ENCODE measurements at places on chromosomes 7 and 10.

GRCh38 chr7:149147752-149148653, 750 bp downstream of the ZNF398 start:
- DNase-seq, result peak; percentile 69

DNA sequence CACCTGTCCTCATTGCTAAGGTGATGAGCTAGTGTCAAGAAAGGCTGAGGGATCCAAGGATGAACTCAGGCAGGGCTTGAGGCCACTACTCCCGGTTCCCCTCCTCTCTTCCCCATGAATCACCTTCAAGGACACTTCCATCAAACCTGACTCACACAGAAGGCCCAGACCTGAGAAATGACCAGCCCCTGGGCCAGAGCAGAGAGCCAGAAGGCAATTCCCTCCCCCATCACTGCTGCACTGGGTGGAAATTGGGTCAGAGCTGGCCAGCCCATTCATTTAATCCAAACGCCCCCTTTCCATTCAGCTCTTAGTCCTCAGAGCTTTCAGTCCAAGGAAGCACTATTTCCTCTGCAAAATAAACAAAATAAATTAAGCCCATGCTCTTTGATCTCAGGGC, 182.0 kb downstream of the KCNMA1 start:
- no peak for DNase-seq

DNA sequence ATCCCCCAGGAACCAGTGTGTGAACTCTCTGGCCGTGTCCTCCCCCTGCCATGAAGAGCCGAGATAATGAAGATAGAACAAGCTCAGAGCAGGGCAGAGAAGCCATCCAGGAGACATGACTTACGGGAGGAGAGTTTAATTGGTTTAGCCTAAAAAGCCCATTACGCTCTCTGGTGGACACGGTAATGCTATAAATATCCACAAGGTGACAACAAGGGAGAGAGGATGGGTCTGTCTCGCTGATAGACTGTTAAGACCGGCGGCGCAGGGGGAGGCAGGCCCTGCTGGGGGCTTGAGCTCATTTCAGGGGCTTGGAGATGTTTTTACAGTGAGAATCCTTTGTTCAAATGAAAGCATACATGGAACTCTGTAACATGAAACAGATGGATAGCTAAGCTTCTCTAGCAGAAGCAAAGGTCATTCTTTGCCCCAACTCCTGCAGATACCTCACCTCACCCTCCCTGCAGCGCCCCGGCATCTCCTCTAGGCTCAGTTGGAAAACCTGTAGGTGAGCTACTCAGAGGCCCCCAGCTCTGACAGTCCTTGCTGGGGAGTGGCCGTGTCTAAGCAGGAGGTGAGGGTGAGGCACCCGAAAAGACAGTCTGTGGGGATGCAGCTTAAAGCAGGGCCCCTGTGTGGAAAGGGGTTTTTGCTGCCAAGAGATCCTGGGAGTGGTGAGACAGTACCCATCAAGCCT, 40.8 kb upstream of the LOXL4 start:
- DNase-seq, result no peak

GRCh38 chr7:3264693-3265339, 36.2 kb upstream of the SDK1 start:
- DNase-seq, result no peak

DNA sequence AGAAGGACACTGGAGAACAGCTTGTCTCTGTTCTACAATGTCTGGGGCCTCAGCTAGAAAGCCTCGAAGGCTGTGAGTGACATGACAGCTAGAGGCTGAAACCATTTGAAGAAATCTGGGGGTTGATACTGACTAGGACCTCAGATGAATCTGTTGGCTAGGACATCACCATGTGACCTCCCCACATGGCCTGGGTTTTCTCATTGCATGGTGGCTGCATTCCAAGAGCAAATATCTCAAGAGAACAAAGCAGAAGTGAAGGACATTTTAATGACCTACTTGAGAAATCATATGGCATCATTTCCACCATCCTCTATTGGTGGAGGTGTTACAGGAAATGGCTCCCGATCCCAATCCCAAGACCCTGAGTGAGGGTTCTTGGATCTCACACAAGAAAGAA, 450.6 kb upstream of the AUTS2 start:
- no peak for DNase-seq

GRCh38 chr7:133650487-133651300, 397.8 kb downstream of the EXOC4 start:
- DNase-seq, result no peak

- no peak for DNase-seq
Measured at GRCh38 chr7:92720604-92721350, 115.6 kb downstream of the CDK6 start.

DNA sequence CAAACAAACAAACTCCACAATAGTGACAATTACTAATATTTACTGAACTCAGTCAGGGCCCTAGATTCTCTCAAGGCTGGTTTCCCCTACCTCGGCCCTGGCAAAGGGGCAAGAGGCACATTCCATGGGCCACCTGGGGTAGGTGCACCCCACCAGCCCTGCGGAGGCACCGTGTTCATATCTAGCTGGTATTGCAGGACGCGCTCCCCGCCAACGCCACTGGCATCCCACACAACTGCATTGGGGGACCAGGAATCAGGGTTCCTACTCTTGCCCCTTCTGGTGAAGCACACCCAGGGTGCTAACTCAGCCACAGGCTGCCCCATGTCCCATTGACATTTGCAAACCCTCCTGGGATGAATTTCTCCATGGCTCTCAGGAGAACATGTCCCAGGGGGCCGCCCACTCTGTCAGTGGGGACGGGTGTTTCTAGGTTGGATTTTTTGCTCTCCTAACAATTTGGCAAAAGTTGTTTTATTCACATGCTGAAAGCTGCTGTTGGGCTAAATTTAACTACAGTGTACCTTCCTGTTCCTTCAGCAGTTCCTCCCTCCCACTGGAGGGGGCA, 76.7 kb downstream of the ZRANB1 start:
- no peak for DNase-seq

- no peak for DNase-seq
Measured at GRCh38 chr10:24393201-24393600, 184.3 kb downstream of the KIAA1217 start.

- no peak for DNase-seq
Measured at GRCh38 chr7:36563706-36564327, 160.5 kb downstream of the AOAH start.

DNA sequence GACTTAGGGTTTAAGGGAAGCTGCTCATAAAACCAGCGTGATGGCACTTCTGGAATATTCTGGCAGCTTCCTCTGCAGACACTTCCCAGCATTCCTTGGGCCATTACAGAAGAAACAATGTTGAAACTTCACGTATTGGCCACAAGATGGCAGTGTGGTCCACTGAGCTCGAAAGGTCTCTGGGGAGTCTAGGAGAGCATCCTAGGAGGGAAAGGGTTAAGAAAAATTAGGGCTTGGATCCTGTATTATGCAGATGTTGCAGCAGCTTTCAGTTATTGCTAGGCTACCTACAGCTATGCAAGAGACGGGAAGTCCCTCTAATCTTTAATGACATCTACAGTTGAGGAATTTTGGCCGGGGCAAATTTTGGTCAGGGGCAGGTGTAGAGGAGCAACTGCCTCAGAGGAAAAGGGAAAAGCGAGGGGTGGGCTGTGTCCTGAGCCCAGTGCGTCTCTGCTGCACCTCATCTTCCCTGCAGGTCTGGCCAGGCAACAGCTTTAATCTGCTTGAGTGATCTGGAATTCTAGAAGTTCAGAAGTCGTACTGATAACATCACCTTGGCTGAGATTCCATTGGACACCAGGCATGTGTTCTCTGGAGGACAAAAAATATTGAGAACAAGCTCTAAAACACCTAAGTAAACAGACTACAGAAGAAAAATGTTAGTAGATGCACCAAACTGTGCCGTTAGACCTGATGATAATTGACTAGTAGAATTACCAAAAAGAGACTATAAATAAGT, 220.8 kb upstream of the PRSS58 start:
- DNase-seq, result peak; percentile 30

GRCh38 chr10:37957841-37958240, 18.6 kb downstream of the ZNF25 start:
- DNase-seq, result no peak

DNA sequence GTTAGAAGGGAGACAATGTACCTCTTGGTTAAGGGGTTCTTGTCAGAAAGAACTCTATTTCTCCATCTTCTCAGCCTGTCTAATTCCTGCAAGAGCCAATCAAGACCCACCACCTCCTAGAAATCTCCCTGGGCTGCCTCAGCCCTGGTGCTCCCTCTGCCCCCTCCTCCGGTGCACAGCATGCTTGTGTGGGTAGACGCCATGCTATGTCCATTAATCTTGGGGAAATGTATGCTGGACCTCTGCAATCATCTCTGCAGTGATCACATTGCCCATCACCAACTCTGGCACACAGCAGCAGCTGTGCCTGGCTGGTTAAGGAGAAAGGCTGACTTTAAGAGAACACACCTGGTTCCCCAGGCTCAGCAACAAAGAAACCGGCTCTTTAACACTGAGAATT, 37.3 kb downstream of the SH3PXD2A start:
- DNase-seq, result no peak

DNA sequence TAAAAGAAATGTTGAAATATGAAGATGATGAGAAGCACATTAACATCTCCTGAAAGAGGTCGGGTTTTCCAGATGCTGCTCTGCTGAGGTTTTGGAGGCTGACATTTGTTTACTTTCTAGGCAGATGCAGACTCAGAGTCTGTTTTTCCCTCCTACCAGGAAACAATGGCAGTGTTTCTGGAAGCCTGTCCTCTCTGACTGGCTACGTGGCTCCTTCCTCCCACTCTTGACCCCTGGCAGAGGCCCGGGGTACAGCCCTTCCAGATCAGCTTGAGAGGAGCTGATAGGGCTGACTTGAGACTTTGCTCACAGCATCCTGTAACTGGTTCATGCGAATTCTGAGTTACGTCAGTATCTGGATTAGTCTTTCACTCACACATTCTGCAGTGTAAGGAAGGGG, 41.1 kb upstream of the IL15RA start:
- no peak for DNase-seq

GRCh38 chr10:22552888-22553378, 161.4 kb downstream of the PIP4K2A start:
- DNase-seq, result no peak

GRCh38 chr7:38000272-38000671, 79.8 kb downstream of the EPDR1 start:
- no peak for DNase-seq

GRCh38 chr10:77580482-77580881, 57.1 kb downstream of the KCNMA1 start:
- DNase-seq, result peak; percentile 42

- DNase-seq, result peak; percentile 38
Measured at GRCh38 chr10:71868192-71868697, 17.2 kb upstream of the PSAP start.

- DNase-seq, result peak; percentile 69
Measured at GRCh38 chr7:121994625-121995410, 121.9 kb downstream of the PTPRZ1 start.

DNA sequence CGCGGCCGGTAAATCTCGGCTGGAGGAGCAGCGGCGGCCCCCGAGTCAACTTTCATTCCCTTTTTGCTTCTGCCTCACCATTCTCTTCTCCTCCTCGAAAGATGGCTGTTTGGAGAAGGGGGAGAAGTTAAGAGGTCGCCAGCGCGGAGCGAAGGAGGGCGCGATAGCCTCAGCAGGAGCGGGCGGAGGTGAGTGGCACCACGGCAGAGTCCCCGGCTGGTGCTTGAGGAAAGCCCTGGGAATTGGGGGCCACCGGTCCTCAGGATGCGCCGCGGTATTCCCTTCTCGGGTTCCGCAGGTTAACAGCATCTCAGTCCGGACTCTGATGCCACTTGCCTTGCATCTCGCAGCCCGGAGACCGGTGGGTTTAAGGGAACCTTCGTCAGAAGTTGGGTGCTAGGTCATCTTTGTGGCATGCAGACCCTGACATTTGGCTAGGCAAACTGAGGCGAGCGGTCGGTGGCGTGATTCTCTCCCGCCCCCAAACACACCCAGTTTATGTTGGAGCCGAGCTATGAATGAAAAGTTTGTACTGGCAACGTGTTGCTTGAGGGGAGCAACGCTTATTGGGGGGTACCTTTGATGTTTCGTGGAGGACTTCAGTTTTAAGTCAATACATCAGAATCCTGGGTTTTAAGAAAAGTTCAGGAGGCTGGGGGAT, 59.5 kb upstream of the PRPS1L1 start:
- DNase-seq, result no peak

DNA sequence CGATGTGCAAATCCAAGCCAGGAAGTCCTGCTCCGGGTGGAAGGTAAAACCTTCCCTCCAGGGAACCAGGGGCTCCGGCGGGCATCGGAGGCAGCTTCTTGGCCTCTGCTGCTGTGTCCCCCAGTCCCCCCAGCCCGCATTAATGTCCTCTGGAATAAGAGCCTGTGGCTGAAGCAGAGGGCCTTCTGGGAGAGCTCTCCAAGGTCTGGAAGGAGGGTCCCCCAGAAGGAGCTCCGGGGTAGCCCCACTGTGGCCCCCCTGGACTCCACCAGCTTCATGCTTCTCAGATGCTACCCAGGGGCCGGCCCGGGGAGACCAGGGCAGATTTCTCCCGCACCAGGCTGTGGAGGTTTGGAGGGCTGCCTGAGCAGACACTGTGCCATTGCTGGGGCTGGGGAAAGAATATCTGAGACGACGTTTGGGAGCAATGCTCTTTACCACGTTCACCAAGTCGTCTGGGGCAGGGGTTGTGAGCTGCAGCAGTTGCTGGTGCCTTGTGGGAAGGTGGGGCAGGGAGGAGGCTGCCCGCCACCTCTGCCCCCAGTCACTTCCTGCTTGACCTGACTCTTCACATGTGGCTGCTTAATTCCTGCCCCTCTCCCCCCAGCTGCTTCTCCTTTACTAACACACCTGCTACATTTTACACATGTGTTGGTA, 8.3 kb downstream of the ZNF853 start:
- no peak for DNase-seq

GRCh38 chr10:126658928-126659327, 11.6 kb downstream of the C10orf90 start:
- no peak for DNase-seq

GRCh38 chr7:16318989-16319915, 102.1 kb downstream of the CRPPA start:
- no peak for DNase-seq

DNA sequence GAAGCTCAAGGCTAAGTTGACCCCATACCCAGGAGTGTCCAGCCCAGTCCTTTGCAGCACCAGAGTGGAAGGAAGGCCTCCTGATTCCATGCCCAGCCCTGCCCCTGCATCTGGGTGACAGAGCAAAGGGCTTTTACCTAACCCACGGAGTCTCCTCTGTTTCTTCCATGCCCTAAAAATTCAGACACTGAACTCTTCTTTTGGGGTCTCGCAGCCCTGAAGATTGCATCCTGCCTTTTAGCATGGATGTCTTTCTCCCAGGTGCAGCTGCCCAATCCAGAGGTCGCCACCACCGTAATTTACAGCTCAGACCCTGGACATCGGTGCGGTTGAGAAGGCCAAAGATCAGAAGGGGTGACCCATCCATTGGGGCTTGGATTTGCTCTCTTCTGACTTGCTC, 50.8 kb downstream of the CXCL12 start:
- DNase-seq, result no peak

- DNase-seq, result no peak
Measured at GRCh38 chr10:36170943-36171501, 528.9 kb upstream of the FZD8 start.

- DNase-seq, result no peak
Measured at GRCh38 chr7:42407021-42407710, 170.2 kb upstream of the GLI3 start.

Measured in Caco-2 (cell line).